ENCODE measurements at places on chromosomes 5 and 9. TPM values are rescaled to one million over a fixed set of nuclear protein-coding genes. Genes with fewer than 3 reads are reported as not detected.

GRCh38 chr9:79166005-79166404, 405.8 kb upstream of the TLE4 start:
- DNase-seq, result no peak

GRCh38 chr5:39284552-39284951, 65.2 kb upstream of the FYB1 start:
- no peak for DNase-seq

Gene FBXL7
- not detected for total RNA-seq

Gene SHC3
- not detected for total RNA-seq

- no peak for DNase-seq
Observed at GRCh38 chr5:172543484-172544298, 89.4 kb upstream of the SH3PXD2B start.

DNA sequence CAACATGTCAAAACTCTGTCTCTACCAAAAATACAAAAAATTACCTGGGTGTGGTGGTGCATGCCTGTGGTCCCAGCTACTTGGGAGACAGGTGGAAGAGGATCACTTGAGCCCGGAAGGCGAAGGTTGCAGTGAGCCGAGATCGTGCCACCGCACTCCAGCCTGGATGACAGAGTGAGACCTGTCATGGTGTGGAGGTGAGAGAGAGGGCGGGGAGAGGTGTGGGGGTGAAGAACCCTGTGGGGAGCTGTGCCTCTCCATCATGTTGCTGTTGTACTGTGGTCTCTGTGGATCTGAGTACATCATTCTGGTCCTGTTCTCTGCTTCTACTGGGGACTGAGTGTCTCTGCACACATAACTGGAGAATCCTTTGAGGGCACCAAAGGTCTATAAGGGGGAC, 11.3 kb upstream of the SLC34A1 start:
- peak; percentile 46 for DNase-seq

- no peak for DNase-seq
Observed at GRCh38 chr5:129125819-129126218, 31.3 kb downstream of the ISOC1 start.

Gene WWC1
- total RNA-seq, result 0.45 TPM

- DNase-seq, result no peak
Observed at GRCh38 chr5:148425808-148426207, 42.0 kb downstream of the FBXO38 start.

Gene NR5A1
- total RNA-seq, result not detected

DNA sequence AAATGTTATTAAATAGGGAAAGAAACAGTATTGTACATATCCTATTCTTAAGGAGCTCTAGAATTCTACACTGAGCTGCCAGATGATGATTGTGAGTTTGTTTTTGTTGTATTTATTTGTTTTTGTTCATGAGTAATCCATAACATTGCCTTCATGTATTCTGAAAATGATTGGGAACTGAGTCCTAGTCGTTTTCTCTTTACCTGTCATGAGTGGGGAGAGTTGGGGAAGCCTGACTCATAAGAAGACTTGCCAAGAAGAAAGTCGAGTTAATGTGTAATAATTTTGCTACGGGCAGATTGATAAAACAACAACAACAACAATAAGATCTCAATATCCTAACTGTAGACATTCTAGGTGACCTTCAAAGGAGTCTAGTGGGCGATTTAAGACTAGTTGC, 103.8 kb downstream of the ANKRD55 start:
- DNase-seq, result no peak

DNA sequence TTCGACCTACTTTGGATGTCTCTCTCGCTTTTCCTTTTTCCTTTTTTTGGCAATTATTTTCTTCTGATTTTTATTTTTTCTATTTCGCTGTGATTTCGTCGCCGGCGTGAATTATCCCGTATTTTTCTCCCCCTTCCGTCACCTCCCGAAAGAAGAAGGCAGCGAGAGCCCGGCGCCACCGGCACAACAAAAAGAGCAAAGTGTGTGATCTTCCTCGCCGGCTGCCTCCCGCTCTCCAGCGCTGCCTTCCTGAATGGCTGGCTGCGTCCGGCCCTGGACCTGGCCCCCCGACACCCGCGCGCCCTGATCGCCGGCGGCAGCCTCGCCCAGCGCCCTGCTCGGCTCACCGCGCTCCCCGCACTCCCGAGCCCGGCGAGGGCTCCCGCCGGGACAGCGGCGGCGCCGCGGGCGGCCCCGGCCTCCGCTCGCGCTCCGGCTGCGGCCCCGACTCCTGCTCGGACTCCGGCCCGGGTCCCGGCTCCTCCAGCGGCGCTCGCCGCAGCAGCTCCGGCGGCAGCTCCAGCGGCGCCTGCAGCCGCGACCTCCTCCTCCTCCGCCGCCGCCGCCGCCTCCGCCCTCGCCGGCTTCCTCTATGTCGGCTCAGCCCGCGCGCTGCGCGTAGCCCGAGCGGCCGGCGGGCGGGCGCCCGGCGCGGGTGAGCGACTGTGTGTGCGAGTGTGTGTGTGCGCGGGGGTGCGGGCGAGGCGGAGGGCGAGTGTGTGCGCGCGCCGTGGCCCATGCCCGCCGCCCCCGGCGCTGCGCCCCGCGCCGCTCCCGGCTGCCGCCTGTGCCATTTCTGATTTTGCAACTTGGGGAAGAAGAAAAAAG, 960 bp downstream of the NR2F1 start:
- no peak for DNase-seq

GRCh38 chr9:77910194-77910621, 121.4 kb downstream of the GNAQ start:
- no peak for DNase-seq

Gene CEL
- total RNA-seq, result 3.0 TPM

- no peak for DNase-seq
Observed at GRCh38 chr5:19462019-19462418, 526.0 kb downstream of the CDH18 start.

- DNase-seq, result no peak
Observed at GRCh38 chr9:117416856-117417255, 2.0 kb upstream of the ASTN2 start.

DNA sequence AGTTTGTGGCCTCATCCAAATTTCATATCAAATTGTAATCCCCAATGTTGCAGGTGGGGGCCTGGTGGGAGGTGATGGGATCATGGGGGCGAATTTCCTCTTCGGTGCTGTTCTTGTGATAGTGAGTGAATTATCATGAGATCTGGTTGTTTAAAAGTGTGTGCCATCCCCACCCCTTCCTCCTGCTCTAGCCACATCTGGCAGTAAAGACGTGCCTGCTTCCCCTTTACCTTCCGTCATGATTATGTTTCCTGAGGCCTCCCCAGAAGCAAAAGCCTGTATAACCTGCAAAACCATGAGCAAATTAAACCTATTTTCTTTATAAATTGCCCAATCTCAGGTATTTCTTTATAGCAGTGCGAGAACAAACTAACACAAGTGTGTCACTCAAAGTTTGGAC, 71.0 kb upstream of the MOCS2 start:
- DNase-seq, result no peak

- no peak for DNase-seq
Observed at GRCh38 chr9:79542735-79543620, 28.8 kb upstream of the TLE4 start.

GRCh38 chr5:168006456-168007130, 284.9 kb upstream of the WWC1 start:
- no peak for DNase-seq

DNA sequence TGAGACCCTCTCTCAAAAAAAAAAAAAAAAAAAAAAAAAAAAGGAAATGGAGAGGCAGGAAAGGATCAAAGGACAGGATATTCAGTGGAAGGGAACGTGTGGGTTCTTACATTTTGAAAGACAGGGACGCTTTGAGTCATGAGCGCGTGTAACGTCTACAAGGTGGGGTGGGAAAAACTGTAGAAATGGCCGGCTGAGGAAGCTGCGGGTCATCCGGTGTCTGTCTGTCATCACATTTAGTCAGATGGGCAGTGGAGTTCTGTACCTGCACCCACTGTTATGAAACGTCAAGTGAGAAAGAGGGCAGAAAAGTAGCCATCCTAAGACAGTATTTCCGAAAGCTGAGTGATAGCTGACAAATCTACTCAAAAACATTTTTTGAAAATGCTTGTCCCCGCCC, 159.8 kb downstream of the SMARCA2 start:
- DNase-seq, result no peak

Gene SPATA9
- total RNA-seq, result not detected

DNA sequence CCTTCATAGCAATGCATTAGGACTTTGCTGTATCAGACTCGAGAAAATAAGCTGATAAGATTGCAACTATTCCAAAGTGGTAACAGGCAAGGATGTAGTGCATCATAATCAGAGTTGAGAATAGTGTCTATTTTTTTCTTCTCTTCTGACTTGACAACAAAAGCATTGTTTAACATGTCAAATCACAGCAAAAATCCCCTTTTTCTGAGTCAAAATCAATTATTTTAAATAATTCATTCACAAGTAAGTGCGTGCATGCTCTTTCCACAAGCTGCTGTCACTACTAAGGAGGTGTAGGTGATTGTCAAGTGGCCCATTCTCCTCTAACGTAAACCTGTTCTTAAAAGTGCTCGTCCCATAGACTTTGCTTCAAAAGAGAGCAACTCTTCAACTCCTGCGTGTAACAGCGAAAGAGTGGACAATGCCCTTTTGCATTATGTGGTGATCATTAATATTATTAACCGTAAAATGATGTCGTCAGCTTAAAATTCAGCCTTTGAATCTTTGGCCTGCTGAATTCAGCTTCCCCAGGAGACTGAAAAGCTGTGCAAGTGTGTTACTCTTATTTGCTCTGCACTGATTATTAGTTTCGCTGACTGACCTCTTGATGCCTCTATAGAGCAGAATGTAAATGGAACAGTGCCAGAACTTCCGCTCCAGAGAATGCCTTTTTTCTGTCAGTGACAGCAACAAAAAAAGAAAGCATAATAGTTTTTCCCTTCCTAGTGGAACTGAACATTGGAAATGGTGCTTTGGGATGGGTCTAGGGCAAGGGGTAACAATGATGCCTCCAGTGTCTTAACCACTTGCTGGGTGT, 680.8 kb upstream of the SEMA6A start:
- DNase-seq, result no peak

Gene OLFM1
- total RNA-seq, result not detected

Gene BARHL1
- total RNA-seq, result not detected

DNA sequence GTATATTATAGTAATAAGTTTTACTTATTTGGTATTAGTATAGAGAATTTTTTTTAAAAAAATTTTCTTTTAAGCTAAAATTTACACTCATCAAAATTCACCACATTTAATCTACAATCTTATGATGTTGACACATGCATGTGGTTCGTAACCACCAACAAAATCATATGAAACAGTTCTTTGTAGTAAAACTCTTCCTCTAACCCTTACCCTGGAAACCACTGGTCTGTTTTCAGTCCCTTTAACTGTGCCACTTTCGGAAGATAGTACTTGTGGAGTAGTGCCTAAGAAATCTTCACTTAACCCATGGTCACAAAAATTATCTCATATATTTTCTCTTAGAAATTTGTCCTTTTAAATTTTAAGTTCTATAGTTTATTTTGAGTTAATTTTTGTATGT, 1498.8 kb downstream of the MAT2B start:
- DNase-seq, result no peak

- no peak for DNase-seq
Observed at GRCh38 chr5:173192561-173192960, 42.4 kb downstream of the NKX2-5 start.

DNA sequence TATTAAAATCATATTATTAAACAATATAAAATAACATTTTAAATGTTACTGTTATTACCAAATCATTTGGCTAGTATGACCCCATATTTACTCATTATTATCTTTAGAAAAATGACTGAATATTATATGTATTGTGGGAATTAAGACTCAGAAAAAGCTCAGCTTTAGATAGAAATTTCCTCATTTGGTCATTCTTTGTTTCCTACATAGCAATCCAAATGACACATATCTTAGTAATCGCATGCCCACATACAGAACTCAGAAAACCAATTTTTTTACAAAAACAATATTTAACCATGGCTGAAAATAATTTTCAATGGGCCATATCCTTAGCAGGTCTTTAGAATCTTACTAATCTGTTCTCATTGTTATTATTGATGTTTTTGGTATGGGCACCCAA, 53.8 kb upstream of the TSLP start:
- DNase-seq, result no peak

DNA sequence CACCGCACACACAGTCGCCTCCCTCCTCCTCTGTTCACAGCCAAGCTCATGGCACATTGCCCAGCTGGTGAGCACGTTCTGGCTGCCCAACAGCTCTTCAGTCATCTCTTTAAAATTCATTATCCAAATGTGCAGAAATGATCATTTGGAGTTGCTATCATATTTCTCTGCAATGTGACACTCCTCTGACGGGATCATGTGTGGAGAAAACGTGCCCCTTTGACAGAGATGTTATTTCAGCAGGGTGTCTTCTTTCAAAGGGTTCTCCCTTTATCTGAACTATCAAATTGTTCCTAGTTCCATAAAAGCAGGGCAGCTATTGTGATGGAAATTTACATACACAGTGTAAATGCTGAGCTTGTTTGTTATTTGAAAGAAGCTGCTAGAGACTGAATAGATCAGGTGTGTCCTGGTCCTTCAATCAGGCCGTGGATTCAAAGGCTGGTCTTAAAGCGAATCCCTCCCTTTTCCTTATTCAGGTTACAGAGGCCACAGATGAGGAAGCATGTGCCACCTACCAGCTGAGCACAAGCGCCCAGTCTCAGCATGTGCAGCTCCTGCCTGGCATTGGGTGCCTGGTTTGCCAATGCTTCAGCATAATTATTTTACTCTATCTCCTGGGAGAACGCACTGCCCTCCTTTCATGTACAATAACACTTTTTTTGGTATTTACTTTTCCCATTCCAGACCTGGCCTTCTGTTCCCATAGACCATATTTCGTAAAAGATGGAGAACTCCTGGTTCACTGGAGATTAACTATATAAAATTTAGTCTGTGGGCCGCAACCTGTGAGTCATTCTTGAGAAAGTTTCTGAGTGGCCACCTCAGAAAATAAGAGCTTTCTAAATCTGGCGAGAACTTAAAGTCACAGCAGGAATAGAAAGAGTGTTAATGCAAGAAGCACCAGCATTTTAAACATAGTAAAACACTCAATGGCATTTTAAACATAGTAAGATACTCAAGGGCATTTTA, 433.7 kb downstream of the ENC1 start:
- no peak for DNase-seq

DNA sequence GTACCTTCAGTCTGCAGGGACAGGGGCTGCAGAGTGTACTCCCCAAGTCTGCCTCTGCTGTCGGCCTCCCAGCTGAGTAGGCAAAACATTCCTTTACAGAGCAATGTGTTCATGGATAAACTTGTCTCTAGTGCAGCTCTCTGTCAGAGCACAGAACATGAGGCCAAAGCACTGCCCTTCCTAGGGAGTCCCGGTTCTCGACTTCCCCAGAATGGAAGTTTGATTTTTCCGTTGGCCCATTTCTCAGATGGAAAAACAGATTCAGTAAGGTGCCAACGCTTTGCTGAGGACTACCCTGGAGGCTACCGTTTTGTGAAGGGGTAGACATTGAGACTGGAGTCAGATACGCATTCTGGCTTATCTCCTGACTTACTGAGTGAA, 422 bp upstream of the TRIM32 start:
- peak; percentile 12 for DNase-seq

Gene PPP3R2
- total RNA-seq, result not detected

All from activated CD8-positive, alpha-beta T cell treated with anti-CD3 and anti-CD28 coated beads for 36 hours (primary cell).